ENCODE measurements at places on chromosomes 6 and 20.

DNA sequence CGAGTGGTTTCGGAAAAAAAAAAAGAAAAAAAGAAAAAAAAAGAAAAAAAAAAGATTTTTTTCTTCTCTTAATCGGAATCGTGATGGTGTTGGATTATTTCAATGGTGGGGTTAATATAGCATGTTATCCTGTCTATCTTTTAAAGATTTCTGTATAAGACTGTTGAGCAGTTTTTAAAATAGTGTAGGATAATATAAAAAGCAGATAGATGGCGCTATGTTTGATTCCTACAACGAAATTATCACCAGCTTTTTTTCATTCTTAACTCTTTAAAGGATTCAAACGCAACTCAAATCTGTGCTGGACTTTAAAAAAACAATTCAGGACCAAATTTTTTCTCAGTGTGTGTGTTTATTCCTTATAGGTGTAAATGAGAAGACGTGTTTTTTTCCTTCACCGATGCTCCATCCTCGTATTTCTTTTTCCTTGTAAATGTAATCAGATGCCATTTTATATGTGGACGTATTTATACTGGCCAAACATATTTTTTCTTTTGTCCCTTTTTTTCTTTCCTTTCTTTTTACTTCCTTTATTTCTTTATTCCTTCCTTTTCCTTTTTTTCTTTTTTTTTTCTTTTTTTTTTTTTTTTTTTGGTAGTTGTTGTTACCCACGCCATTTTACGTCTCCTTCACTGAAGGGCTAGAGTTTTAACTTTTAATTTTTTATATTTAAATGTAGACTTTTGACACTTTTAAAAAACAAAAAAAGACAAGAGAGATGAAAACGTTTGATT lies 3.6 kb downstream of the SOX4 start:
- no peak for DNase-seq

DNA sequence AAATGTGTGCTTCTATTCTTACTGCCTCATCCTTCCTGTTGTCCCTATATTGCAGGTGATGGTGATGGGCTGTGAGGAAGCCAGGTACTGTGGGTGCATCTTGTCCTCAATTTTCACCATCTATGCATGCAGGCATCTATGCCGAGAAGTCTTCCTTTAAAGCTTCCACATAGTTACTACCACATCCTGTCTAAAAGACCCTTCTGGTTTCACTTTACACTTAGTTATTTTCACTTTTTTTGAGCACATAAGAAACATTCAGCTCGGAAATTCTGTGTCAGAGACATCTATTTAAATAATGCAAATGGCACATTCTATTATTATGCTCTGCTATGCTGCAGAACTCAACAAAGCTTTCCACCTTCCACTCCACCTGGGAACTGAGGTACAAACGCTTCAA lies 28.2 kb upstream of the FABP7 start:
- no peak for DNase-seq

- DNase-seq, result no peak
Observed at GRCh38 chr20:13632431-13632830, 6.3 kb downstream of the TASP1 start.

DNA sequence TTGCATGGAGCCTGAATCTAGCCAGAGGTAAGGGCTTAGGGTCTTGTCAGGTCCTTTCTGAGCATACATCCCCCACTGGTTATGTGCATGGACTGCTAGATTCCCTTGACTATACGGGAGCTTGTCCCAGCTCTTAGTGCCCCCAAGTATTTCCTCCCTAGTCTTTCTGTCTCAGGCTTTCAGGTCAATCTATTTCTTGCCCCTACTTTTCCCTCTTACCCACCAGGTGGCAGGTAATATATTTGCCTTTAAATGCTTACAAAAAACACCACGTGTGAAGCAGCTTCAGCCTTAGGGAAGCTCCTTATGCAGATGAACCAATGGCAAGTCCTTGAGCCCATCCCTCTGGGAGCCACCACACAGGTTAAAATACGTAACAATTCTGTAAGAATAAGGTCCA lies 454.2 kb downstream of the GRIK2 start:
- no peak for DNase-seq

GRCh38 chr6:145632971-145633370 lies 102.3 kb downstream of the EPM2A start:
- no peak for DNase-seq

DNA sequence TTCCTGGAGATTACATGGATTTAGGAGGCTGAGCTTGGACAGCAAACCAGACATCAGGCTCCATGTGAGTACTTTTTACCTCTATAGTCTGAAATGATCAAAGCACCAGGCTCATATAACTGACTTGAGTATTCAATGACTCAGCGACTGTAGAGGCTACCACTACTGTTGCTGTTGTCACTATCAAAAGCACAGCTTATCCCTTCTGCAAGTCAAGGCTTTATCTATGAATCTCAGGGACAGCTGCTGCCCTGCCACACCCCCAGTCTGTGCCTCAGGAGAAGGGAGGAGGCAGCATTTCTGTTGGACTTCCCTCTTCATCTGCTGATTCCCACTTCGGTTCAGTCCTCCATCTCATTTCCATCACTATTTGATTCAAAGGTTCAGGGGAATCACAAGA lies 80.5 kb upstream of the CNR1 start:
- DNase-seq, result no peak

DNA sequence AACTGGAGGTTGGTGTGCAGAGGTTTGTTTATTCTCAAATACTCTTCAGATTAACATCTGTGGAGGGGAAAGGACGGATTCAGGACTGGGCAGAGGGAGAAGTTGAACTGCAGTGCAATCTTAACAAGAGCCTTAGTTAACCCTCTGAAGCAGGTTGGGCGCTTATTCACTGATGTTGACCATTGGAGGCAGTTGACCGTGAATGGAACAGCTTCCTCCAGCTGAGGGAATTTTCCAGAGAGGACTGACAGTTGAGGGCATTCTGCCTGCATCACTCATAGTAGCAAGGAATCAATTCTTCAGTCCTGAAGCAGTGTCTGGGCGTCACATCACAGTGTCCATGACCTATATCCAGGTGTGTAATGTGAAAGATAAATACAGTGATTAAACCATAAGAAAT lies 80.9 kb downstream of the PLCB4 start:
- DNase-seq, result no peak

DNA sequence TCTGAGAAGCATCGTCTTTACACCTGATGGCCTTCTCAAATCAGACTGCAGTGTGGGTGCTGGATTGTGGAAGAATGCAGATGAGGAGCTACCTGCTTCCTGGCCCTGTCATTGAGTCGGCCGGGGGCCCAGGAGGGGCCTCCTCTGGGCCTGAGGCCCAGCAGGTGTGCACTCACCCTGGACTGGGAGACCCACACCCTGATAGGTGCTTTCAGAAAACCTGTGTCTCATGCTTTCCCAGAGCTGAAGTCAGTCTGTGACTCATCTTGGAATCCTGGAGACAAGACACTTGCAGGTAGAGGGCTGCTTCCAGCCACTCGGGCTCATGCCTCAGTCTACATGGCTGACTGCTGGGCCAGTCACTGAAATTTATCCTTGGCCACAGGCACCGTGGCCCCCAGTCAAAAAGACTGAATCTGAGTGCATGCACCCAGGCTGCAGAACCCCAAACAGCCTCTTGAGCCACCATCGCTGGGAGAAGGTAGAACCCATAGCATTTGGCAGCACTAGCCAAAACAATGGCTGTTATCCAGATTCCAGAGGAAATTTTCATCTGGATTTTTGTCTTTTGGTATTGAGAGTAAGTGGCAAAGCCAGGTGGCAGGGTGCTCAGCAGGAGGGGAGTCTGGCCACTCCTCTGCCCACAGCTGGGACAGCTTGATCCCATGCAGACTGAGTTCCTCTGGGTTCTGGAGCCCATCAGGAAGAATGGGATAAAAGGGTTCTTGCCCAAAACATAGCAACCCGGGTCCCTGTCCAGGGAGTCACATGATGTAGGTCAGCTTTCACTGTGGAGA lies 182.0 kb upstream of the CST7 start:
- DNase-seq, result no peak

DNA sequence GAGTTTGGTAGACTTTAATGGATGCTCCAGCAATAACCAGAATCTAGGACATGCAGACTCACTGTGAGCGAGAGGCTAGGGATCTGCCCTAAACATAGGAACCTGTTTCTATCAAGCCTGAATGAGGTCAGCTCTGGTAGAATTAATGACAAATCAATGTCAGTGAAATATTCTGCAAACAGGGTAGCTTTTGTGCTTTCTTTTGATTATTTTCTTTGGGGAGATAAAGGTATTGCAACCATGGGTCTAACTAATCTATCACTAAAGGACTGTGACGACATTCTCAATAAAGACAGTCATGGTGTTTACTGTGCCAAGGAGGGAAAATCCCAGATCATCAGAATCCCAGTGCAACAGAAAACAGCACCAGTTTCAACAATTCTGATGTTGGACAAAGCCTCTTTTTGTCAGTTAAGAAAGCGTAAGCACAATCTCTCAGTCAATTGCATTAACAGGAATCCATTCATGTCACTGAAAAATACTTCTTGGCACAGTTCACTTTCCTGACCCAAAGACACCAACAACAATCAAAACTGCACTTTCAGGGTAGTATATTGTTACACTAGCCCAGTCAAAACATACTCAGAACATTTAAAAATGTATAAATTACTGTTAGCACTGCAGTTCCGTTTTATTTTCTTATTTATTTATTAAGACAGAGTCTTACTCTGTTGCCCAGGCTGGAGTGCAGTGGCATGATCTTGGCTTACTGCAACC lies 36.8 kb upstream of the SMIM29 start:
- no peak for DNase-seq

- DNase-seq, result no peak
Observed at GRCh38 chr6:7507600-7507999, 33.9 kb upstream of the DSP start.

DNA sequence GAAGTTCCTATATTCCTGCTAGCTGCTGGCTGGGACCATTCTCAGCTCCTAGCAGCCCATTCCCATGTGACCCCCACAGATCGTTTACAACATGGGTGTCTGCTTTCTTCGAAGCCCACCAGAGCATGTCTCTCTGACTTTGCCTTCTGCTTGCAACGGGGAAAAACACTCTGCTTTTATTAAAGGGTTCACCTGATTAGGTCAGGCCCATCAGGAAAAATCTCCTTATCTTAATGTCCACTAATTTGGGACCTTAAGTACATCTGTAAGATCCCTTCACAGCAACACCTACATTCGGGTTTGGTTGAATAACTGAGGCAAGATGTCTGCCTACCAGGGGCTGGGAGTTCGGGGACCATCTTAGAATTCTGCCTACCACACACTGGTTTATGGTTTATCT lies 496.9 kb downstream of the CDKAL1 start:
- no peak for DNase-seq

DNA sequence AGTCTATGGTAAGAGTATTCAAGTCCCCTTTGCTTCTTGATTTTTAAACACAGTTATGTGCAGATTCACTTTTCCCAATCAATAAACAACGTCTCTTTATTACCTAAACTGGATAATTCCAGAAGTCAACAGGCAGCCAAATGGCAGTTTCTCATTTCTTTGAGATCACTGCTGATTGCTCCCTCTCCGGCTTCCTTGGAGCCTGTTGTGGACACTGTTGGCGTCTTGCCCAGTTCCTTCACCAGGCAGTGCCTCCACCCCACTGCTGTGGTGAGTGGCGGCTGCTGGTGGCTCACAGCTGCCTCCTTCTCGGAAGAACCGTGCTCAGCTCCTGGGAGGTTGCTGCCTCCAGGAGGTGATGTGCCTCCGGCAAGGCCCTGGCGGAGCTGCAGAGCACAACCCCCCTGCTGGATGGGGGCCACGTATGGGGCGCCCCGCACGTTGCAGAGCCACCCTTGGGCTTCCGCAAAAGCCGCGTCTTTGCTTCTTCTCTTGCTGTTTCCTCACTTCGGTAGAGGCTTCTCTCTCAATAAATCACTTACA lies 105.1 kb upstream of the CNKSR3 start:
- DNase-seq, result no peak

GRCh38 chr6:147759536-147759935 lies 251.0 kb downstream of the SAMD5 start:
- no peak for DNase-seq

GRCh38 chr20:51837436-51837835 lies 35.1 kb upstream of the SALL4 start:
- DNase-seq, result no peak

GRCh38 chr6:137731960-137732616 lies 135.0 kb upstream of the TNFAIP3 start:
- DNase-seq, result no peak

DNA sequence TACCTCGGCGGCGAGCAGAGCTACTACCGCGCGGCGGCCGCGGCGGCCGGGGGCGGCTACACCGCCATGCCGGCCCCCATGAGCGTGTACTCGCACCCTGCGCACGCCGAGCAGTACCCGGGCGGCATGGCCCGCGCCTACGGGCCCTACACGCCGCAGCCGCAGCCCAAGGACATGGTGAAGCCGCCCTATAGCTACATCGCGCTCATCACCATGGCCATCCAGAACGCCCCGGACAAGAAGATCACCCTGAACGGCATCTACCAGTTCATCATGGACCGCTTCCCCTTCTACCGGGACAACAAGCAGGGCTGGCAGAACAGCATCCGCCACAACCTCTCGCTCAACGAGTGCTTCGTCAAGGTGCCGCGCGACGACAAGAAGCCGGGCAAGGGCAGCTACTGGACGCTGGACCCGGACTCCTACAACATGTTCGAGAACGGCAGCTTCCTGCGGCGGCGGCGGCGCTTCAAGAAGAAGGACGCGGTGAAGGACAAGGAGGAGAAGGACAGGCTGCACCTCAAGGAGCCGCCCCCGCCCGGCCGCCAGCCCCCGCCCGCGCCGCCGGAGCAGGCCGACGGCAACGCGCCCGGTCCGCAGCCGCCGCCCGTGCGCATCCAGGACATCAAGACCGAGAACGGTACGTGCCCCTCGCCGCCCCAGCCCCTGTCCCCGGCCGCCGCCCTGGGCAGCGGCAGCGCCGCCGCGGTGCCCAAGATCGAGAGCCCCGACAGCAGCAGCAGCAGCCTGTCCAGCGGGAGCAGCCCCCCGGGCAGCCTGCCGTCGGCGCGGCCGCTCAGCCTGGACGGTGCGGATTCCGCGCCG lies 994 bp downstream of the FOXC1 start:
- no peak for DNase-seq

- DNase-seq, result no peak
Observed at GRCh38 chr6:37700620-37700973, 2.9 kb upstream of the MDGA1 start.

GRCh38 chr6:144149894-144150709 lies at the start of gene STX11:
Gene STX11, plus strand, starts transcription at chr6:144150517. Its CDS starts 36,111 bp downstream, at chr6:144186628.
- peak; percentile 60 for DNase-seq

- no peak for DNase-seq
Observed at GRCh38 chr6:124495665-124496190, 466.5 kb upstream of the RNF217 start.

DNA sequence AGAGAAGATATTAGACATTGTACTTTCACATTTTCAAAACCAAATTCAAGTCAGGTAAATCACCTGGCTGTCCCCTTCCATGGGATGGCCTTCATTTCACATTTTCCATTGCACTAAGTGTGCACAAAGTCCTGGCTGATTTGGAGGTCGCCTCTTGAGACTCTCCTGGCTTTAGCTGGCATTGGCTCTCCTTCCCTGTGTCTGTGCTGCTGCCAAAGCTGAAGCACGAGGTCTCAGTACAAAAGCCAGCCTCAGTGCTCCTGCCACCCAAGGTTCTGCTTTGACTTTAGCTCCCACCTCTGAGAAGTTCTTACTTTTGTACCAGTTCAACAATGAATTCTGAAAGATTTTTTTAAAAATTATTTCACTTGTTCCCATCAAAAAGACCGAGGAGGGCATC lies 289.2 kb upstream of the CNR1 start:
- DNase-seq, result no peak

GRCh38 chr6:111038534-111039252 lies 48.6 kb upstream of the SLC16A10 start:
- no peak for DNase-seq

- DNase-seq, result no peak
Observed at GRCh38 chr6:35752330-35752729, 15.5 kb downstream of the ARMC12 start.

Data from activated naive CD4-positive, alpha-beta T cell (primary cell).